ENCODE measurements at places on chromosomes 4 and X. TPM values are rescaled to one million over a fixed set of nuclear protein-coding genes. Genes with fewer than 3 reads are reported as not detected.

- no peak for DNase-seq
These were observed 27.0 kb upstream of the MCF2 start for GRCh38 chrX:139734996-139735395.

DNA sequence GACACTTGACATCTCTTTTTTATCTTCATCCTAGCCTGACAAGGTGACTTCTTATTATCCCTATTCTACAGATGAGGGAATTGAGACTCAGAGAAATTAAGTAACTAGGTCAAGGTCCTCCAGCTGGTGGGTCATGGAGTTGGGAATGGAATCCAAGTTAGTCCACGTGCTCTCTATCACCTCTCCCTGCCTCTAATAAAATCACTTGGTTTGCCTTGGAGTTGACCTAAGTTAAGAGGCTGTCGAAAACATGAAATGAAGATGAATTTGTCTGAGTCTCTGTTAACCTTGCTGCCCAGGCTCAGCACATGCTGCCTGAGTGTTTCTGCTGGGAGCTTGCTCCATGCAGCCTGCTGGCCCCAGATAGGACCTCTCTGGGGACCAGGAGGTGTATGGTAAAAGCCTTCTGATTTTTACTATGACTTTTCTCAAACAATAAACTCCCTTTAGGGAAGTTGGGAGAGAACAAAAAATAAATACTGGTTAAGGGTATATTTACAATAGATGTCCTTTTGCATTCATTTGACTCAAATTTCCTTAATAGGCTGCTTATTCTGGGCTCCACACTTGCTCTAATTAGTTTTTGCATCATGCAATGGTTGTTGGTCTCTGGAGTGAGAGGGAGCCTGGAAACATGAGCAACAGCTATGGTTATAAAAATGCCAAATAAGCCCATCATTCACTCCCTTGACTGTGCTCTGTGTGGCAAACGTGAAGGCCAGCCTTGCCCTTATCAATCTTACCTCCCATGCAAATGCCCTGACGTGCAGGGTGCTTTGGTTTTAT, 61.6 kb upstream of the DHX15 start:
- no peak for DNase-seq

GRCh38 chr4:54954656-54955388, 170.6 kb downstream of the KDR start:
- DNase-seq, result no peak

DNA sequence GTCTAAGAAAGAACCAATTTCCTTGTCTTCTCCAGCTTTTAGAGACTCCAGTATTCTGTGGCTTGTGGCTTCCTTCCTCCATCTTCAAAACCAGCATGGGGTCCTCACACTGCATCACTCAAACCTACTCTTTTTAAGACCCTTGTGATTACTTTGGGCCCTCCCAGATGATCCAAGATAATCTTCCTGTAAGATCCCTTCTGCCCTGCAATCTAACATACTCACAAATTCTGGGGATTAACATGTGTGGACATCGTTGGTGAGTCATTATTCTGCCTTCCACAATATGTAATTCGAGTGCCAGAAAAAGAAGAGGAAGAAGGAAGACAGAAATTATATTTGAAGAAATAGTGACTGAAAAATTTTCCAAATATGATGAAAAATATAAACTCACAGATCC, 47.9 kb downstream of the BEND4 start:
- no peak for DNase-seq

GRCh38 chrX:25869761-25870160, 268.4 kb upstream of the MAGEB18 start:
- DNase-seq, result no peak

GRCh38 chr4:6201580-6202091, 1.3 kb upstream of the JAKMIP1 start:
- no peak for DNase-seq

DNA sequence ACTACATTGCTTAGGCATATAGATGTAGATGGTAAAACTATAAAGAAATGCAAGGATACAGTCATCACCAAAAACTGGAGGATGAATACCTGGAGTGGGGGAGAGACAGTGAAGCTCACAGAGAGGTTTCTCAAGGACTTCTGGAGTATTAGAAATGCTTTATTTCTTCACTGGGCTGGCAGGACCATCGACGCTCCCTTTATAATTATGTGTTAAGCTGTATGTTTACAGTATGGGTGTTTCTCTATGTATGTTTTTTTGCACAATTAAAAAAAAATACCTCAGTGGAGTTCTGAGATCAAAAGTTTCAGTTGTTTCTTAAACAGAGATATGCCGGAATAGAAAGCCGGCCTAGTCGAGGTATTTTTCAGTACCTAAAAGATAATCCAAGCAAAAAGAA, 201.3 kb downstream of the NSUN7 start:
- no peak for DNase-seq

- DNase-seq, result no peak
These were observed 8.4 kb upstream of the PRDM8 start for GRCh38 chr4:80188801-80189458.

- DNase-seq, result no peak
These were observed 93.5 kb upstream of the DDX3X start for GRCh38 chrX:41240509-41240908.

DNA sequence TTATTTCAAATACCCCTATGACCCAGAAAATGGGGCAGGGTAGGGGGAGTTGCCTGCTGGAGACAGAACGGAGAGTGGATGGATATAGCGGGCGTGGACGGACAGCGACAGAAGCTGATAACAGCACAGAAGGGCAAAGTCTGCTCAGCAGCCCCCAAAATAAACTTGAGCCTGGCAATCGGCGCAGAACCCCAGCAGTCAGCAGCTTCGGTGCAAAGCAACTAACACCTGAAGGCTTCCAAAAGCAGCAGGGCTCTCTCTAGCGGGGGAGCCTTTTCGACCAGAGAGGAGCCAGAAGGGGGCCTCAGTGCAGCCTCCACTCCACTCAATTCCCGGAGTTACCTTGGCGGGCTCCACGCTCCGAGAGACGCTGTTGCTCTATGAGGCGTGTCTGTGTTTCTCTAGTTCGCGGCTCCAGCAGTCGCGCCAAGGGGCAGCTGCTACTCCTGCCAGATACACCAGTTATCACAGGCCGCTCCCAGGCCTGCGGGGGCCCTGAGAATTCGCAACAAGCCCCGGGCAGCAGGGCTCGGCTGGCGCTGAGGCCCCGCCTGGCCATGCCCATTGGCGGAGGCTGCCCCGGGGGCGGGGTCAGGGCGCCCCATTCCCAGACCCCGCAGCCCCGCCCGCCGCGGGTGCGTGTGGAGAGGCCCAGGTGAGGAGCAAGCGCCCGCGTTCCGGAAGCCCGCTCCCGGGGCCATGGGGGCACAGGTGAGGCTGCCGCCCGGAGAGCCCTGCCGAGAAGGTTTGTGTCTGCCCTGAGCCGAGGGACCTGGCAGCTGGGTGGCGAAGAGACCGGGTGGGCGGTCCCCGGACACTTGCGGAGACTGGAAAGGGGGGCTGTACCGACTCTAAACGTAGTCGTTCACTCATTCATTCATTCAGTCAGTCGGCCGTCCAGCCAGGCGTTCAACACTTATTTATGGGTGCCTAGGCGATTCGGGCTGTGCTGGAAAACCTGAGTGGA, at the start of the genes CNGA1 and NIPAL1:
TSS of gene CNGA1 (minus strand) at position 541 of the 967 bp plus-strand sequence. CDS start 63,992 bp downstream, outside the sequence.
TSS of gene NIPAL1 (plus strand) at position 632 of the 967 bp plus-strand sequence. CDS start at position 700, 68 bp downstream.
- DNase-seq, result peak; percentile 26

- DNase-seq, result no peak
These were observed 49.7 kb downstream of the XIAP start for GRCh38 chrX:123909523-123909922.

- DNase-seq, result no peak
These were observed 1673.4 kb upstream of the PCDH7 start for GRCh38 chr4:29046781-29047180.

GRCh38 chr4:119615068-119615719, 13.4 kb downstream of the PDE5A start:
- no peak for DNase-seq

- no peak for DNase-seq
These were observed 512.2 kb downstream of the PDHA2 start for GRCh38 chr4:96352051-96352517.

GRCh38 chrX:42978655-42979379, 200.9 kb upstream of the PPP1R2C start:
- no peak for DNase-seq

GRCh38 chrX:1502241-1502640, 34.7 kb downstream of the P2RY8 start:
- no peak for DNase-seq

GRCh38 chr4:19403786-19404370, 847.8 kb upstream of the SLIT2 start:
- no peak for DNase-seq

- DNase-seq, result no peak
These were observed 139.3 kb downstream of the PDE5A start for GRCh38 chr4:119489305-119489704.

- DNase-seq, result no peak
These were observed 68.7 kb downstream of the PAK3 start for GRCh38 chrX:111164728-111165127.

DNA sequence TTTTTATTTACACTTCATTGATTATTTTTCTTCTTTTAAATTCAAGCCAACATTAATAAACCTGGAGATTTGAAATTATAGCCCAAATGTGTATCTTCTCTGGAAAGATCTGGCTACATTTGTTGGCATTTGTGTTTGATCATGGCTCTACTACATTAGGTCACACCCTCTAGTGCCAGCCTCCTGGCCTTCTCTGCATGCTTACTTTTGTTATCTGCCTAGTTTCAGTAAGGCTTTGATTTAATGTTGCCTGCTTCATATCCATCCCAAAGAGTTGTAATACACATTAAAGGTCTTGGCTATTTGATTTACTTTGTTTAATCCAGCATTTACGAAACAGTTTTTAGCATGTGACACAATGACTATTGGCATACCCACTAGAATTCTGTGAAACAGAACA, 224.5 kb downstream of the TRAM1L1 start:
- DNase-seq, result no peak

- DNase-seq, result no peak
These were observed 868.3 kb downstream of the RAB28 start for GRCh38 chr4:12615822-12616221.

GRCh38 chrX:9942086-9942485, 25.1 kb upstream of the CLDN34 start:
- DNase-seq, result no peak

DNA sequence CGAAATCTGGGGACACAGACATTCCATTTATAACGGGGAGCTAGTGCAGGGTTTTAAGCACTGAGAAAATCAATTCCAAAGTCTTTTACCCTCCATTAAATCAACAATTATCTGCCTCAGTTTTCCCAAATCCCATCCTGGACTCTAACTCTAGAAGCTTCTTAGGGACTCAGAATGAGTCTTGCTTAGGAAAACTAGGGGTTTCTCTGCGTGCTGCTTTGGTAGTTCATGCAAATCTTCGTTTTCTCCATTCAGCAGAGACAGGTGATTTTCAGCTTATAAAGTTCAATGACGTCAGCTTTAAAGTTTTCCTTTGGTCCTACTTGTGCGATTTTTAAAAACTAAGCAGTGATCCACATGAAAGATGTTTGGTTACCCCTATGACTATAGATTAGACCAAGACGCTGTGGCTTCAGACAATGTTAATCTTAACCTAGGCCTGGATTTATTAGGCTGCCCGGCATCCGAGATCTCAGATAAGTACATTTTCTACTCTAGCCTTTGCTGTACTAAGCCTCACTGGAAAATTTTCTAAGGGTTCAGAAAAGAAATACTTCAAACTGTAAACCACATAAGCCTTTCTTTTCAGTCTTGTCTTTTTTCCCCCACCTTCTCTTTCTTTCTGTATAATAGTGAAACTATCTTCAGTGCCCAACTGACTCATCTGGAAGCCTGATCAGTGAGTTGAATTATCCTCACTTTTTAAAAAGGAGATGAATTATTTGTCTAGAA, 121.4 kb upstream of the GATB start:
- DNase-seq, result no peak

DNA sequence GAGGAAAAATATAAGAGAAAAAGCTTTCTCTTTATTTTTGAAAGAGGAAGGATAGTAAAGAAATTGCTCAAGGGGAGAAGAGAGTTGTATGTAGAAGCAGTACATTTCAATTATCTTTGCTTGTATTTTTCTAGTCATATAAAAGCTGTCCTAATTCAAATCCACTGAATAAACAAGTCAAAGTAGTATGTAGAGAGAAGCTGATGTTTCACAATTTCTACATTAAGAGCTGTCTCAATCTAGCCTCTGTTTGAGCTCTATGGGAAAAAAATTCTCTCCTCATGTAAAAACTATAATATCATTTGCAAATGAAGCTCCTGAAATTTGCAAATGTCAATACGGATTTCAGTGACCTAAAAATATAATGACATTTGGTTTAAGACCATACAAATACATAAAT, 52.6 kb downstream of the CHM start:
- DNase-seq, result no peak

DNA sequence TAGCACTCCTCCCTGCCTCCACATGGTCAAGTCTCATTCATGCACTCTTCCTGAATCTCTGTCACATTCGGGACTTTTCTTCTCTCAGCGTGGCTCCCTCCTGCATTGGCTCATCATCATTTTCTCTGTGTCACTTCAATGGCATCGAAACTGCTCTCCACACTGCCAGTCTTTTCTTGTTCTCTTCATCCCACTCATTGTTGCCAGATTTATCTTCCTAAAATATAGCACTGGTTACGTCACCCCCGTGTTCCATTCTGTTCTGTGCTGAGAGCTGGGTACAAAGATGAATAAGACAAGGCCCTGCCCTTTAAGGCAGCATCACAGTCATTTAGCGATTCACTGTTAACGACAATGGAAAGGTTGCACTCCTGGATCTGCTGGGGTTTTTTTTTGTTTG, 174.4 kb upstream of the TBC1D9 start:
- peak; percentile 42 for DNase-seq

DNA sequence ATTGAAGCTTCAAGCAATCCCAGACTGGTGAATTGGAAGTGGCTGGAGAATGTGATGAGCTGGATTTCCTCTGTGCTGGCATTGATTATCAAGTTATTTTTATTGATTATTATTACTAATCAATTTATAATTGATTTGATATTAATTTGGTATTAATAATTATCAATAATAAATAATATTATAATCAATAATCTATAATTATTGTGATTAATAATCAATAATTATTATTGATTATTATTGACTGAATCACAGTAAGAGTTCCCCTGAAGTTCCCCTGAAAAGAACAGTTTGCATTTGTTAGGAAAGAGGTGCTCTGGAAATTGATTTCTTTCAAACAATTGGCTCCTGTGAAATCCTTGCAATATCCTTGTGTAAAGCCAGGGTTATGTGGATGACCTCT, 7.5 kb upstream of the FAM9A start:
- DNase-seq, result no peak

- DNase-seq, result no peak
These were observed 426 bp upstream of the XIAP start for GRCh38 chrX:123859409-123859845.

DNA sequence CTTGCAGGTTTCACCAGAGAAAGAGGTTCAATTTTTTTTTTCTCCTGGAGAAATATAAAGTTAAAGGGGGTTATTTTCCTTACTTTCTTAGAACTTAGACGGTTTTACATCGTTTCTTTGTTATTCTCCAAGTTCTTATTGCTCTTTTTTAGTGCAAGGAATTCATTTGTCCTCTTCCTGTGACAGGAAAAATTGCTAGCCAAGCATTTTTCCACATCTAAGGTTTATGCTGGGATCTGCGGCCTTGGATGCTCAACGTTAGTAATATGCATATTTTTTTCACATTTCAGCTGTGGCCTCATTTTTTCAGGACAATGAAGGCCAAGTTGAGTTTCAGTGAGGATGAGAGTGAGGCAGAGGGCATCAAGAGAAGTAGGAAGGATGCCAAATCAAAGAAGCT, 948.9 kb downstream of the PCDH19 start:
- DNase-seq, result no peak

CT83 gene
- not detected for total RNA-seq

PPARGC1A gene
- 3.5 TPM for total RNA-seq

PPBP gene
- total RNA-seq, result 27.9 TPM

MAOA gene
- 60.2 TPM for total RNA-seq

BMP3 gene
- 1.3 TPM for total RNA-seq

ESX1 gene
- not detected for total RNA-seq

GLRA3 gene
- 0.41 TPM for total RNA-seq

P2RY4 gene
- not detected for total RNA-seq
